Airway epithelial cell (primary cell): ENCODE measurements at places on chromosomes 5 and 9. TPM values are rescaled to one million over a fixed set of nuclear protein-coding genes. Genes with fewer than 3 reads are reported as not detected.

Gene CTSL
- 52.7 and 55.1 TPM in 2 replicates for total RNA-seq

Gene ZNF618
- 8.0 and 9.0 TPM in 2 replicates for total RNA-seq

Gene FAM153A
- not detected in 2 replicates for total RNA-seq

Gene KLHL9
- 15.2 and 17.8 TPM in 2 replicates for total RNA-seq

Gene CAVIN4
- total RNA-seq: 0.05 and 0.14 TPM in 2 replicates

Gene PHF24
- under 0.01 and 0.23 TPM in 2 replicates for total RNA-seq

Gene OTULIN
- 28.6 and 36.5 TPM in 2 replicates for total RNA-seq

Gene GLDC
- 1.4 and 1.7 TPM in 2 replicates for total RNA-seq

Gene FSD1L
- total RNA-seq: 0.51 and 1.3 TPM in 2 replicates

Gene MYO10
- total RNA-seq: 29.4 and 36.7 TPM in 2 replicates

Gene PDE6A
- 0.07 TPM in 1 of 2 replicates, not detected in the other for total RNA-seq

Gene CATSPER3
- 0.07 TPM in 1 of 2 replicates, not detected in the other for total RNA-seq

Gene CLTA
- 232 and 282 TPM in 2 replicates for total RNA-seq

Gene SV2C
- total RNA-seq: 0.14 TPM in 1 of 2 replicates, not detected in the other
